Fibroblast of skin of right quadriceps (primary cell): ENCODE measurements at places on chromosomes 7 and 10.

- no peak for DNase-seq
Observed at GRCh38 chr10:76088980-76089379, 657.6 kb downstream of the LRMDA start.

DNA sequence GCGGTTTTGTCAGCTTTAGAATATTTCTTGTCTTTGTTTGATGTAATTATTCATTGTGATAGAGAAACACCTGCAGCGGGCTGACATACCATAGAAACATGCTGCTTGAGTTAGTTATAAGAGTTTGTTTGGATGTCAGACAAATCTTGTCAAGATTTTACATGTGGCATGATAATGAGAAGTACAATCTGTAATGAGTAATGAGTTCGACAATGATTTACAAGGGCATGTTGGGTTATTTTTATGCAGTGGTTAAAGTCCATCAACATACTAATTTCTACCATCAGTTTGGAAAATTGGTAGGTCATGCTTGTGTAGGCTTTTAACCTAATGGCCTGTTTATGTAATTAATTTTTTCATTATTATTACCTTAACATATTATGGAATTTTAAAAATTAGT, 31.3 kb downstream of the FZD1 start:
- DNase-seq: no peak

DNA sequence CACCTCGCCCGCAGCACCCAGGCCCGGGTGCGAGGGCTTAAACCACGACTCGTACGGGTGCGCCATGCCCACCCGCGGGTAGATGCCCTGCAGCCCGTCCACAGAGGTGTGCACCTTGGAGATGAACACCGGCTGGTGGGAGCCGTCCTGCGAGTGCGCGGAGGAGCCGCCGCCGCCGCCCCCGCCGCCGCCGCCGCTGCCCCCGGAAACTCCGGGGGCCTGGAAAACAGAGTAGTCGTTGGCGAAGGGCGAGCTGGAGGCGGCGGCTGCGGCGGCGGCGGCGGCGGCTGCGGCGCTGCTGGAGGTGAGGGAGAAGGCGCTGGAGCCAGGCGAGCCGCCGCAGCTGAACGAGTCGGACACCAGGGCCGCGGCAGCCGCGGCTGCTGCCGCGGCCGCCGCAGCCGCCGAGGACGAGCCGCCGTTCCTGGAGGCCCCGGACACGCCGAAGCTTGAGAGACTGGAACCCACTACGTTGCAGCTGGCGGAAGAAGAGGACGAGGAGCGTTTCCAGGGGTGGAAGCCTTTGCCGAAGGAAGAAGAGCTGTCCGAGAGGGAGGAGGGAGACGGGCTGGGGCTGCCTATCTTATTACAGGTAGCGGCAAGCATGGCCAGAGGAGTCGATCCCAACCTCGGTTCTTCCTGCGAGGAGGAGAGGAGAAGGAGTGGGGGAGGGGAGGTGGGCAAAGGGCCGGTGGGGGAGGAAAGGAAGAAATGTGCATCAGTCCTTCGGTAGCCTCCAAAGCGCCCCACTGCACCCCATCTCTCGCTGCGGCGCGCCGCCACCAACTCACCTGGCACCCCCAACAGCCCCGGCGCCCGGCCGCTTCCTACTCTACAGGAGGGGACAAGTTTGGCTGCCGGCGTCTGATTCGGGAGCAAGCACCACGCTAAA, 1.3 kb downstream of the SP8 start:
- DNase-seq: no peak

DNA sequence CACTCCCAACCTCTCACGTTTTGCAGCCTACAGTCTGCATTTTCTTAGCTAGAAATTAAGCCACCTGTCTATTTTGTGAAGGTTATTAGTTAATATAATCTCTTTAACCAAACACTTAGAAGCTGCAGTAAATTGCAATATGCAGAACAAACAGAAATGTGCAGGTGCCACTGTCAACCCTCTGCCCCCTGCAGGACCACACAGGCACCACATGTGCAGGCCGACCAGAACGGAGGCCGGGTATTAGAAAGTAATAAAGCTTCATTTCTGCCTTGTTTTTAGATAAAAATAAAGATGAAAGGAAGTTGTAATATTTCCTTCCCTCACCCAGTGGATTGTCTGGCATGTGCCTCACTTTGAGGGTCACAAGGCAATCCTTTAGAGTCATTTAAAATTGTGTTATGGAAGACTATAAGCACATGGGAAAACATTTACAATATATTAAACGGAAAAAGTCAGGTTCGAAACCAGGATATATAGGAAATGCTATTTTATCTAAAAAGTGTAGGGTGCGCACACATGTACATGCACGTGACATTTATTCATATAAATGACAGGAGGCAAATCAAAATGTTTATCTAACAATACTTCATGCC, 158.2 kb downstream of the ARHGAP12 start:
- DNase-seq: no peak

DNA sequence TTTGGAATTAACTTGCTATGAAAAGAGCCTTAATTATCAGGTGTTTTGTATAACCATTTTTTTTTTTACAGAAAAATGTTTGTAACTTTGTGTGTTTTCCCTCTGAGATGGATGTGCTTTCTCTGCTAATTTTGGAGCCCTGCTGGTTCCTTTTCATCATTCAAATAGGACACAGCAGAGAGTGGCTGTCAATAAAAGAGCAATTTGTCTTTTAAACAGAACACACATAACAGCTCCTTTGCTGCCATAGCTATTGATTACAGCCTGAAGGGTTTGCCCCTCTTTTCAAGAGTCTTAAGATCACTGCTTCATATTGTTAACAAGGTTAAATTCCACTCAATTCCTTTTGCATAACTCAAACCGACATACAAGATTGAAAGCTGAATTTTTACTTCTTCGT, 187.2 kb upstream of the MBL2 start:
- DNase-seq: no peak

GRCh38 chr7:70805360-70805759, 326.6 kb upstream of the GALNT17 start:
- no peak for DNase-seq

DNA sequence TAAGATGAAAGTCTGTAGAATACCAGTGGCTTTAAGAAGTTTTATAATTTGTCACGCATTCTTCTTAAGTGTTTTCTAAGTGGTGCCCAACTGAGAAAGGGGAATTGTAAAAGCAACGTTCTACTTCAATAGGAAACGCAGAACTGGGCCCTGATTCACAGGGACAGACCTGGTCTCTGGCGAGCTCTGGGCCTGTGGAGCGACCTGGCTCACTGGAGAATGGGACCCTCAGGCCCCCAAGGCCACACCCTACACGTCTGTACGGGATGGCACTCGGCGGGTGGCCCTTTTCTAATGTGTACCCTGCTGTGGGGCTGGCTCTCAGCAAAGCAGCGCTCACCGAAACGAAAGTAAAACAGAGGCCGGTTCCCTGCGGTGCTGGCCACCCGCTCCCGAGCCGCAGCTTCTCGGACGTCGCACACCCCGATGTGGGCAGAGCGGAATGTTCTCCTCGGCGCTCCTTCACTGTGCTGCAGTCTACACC, 205.0 kb downstream of the DIP2C start:
- DNase-seq: no peak

- no peak for DNase-seq
Observed at GRCh38 chr10:114142018-114142417, 32.0 kb downstream of the CCDC186 start.

DNA sequence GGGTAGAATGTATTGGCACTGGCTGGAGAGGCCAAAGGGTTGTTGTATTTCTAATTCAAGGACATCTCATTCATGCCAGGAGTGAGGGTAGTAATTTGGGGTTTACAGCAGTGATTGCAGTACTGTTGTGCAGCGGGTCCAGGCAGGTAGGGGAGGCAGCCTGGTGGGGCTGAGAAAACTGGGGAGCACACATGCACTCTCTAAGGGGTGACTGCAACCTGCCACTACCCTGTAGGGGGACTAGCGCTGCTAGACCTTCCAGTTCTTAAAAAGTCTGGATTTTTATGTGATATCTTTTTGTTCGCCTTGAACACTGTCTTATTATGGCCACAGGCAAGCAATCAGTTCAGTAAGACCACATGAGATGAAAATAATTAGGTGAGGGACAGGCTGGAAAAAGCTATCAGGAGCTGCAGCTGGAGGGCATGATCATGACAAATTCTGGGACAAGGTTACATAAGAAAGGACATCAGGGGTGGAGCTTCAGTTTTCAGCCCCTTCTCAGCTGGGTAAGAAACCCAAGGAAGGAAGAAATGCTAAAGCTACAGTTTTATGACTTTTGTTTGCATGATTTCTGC, 149.0 kb downstream of the ARHGAP21 start:
- no peak for DNase-seq

GRCh38 chr7:55296070-55296469, 69.1 kb upstream of the LANCL2 start:
- no peak for DNase-seq

DNA sequence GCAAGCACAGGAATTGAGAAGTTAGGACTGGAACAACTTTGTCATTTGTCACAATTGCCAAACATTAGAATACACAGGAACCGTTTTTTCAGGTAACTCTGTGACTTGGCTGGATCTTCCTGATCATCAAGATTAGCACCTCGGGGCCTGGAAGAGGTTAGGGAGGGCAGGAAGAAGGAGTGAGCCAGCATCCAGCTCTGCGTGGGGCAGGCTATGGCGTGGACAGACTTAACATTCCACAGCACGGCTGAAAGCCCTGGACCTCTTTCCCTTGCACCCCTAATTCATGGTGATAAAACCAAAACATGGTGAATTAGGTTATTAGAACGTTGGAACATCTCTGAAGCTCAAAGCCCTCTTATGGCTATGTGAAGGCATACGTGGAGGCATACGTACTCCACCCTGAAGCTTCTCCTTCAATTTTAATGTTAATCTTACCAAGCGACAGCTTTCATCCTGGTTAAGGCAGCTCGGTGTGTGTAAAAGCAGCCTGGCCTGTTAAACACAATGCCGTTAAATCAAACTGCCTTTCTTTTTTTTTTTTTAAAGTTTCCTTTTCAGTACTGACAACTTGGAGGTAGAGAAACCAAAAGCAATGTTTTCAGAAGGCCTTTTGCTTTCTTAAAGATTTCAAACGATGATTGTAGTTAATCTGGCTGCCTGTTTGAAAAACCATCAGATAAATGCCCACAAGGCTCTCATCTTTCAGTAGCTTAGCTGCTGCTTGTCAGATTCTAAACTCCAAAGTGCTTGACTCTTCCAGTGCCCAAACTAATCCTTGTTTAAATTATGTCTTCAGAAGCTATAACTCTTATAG, 4.5 kb downstream of the GRK5 start:
- DNase-seq: no peak

DNA sequence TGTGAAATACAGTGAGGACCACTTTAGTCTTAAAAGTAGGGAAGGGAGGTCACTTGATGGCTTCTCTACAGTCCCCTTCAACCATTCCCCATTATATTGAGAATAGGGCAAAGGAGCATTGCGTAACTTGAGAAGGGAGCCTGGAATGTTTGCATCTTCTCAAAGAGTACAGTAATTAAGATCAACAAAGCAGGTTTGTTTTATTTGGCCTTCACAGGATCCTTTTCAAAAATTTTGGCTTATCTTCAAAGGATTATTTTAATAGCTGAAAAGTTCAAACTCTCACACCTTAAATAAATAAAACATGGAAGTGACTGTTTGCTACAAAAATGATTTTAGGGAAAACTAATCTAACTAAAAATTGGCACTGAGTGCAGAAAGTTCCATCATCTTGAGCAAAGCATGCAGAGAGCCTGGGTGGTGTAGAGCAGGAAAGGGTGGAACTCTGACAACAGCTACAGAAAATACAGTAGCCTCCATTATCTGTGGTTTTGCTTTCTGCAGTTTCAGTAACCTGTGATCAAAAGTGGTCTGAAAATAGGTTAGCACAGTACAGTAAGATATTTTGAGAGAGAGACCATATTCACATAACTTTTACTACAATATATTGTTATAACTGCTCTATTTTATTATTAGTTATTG, 214.0 kb downstream of the MDFIC start:
- DNase-seq: no peak
